ENCODE measurements at places on chromosomes 4 and X. TPM values are rescaled to one million over a fixed set of nuclear protein-coding genes. Genes with fewer than 3 reads are reported as not detected.
A peak's percentile ranks its signal among the peaks of the same experiment; 100 is the strongest.

GRID2 gene
- 0.69 TPM for total RNA-seq

GRCh38 chrX:44299177-44299576 is 44.3 kb downstream of the EFHC2 start:
- no peak for DNase-seq

DNA sequence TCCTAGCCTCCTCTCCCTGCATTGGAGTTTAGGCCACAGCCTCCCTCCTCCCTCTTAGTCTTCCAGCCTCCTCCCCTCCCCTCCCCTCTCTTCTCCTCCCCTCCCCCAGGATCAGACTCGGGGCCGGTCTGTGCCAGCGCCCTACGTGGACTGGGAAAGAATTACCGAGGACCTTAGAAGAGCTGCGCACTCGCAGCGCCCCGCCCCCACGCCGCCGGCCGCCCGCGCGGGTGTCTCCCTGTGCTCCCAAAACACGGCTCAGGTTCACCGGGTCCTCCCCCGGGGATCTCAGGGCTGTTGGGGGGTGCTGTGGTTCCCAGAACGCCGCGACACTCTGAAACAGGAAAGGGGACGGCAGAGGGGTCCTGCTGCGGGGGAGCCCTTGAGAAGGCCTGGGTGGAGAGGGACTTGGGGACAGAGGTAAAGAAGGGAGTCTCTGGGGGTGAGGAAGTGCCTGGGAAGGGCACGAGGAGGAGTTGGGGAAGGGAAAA is 122.3 kb upstream of the TBL1X start:
- peak; percentile 84 for DNase-seq

AFF2 gene
- 1.0 TPM for total RNA-seq

SPANXN1 gene
- total RNA-seq: not detected

DNA sequence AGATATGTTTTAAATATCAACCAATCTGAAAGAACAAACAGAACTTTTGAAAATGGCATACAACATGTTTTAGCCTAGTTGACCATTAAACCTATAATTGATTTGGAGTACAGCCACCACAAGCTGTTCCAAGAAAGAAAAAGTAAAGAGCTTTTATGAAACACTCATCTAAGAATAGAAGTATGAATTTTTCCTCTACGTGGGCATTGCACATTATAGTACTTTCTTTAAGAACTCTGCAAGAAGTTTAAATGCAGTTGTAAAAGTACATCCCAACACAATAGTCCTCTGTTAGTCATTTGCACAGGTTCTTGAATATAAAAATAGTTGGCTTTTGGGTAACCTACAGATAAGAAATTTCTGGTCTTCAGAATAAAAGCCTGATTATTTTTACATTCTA is 933.6 kb upstream of the ADGRL3 start:
- DNase-seq: no peak

DNA sequence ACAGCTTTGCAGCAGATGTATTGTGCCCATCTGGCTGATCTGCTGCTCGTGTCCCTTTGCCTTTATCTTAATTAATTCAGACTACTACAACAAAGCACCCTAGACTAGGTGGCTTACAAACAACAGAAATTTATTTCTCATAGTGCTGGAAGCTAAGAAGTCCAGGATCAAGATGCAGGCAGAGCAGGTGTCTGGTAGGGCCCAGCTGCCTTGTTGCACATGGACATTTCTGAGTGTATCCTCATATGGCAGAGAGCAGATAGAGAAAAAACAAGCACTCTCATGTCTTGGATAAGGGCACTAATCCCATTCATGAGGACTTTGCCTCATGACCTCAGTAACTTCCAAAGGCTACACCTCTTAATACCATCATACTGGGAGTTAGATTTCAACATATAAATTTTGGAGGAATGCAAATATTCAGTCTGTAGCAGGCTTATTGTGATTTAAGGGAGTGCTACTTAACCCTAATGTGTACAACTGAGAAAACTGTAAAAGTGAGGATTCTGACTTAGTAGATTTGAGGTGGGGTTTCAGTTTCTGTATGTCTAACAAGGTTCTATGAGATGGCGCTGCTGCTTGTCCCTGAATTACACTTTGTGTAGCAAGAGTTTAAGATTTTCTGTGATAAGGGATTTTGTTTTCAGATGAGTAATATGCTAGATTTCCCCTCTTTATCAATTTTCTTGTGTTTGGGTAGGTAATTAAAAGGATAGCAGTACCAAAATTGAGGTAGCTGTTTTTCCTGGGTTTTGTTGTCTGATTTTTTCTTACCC is 473.2 kb upstream of the TECRL start:
- DNase-seq: no peak

MORF4L2 gene
- total RNA-seq: 291 TPM

SLITRK2 gene
- 0.07 TPM for total RNA-seq

GRCh38 chr4:128380306-128380705 is 92.7 kb upstream of the PGRMC2 start:
- no peak for DNase-seq

DNA sequence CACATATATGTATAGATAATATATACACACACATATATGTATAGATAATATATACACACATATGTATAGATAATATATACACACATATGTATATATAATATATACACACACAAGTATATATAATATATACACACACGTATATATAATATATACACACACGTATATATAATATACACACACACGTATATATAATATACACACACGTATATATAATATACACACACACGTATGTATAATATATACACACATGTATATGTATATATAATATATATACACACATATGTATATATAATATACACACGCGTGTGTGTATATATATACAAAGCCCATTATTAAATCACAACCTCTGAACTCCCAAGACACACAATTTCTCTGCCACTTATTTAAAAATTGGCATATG is 8.0 kb upstream of the UBE2K start:
- DNase-seq: no peak

CT45A5 gene
- not detected for total RNA-seq

DCHS2 gene
- total RNA-seq: not detected

Data from adrenal gland (tissue), 19 donors.